ENCODE measurements at places on chromosomes 6 and 20.

DNA sequence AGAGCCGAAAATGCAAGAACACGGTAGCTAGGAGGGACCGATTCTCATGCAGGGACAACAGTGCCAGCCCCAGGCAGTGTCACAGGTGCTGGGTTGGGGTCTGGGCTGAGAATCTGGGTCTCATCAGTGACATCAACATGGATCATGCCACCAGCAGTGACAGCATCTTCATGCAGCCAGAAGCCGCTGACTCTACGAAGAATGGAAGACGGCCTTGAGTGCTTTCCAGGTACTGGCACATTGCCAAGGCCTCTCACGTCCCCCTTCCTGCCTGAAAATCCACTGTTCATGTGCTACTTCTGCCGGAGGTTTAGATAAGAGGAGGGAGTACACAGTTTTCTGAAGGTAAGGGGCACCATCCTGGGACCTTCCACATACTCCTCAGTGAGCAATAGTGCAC is 141.1 kb upstream of the FOXQ1 start:
- DNase-seq, result no peak

GRCh38 chr20:55745840-55746239 is 259.5 kb downstream of the CBLN4 start:
- DNase-seq, result no peak

- DNase-seq, result no peak
These were observed 41.0 kb downstream of the QKI start for GRCh38 chr6:163455552-163455951.

DNA sequence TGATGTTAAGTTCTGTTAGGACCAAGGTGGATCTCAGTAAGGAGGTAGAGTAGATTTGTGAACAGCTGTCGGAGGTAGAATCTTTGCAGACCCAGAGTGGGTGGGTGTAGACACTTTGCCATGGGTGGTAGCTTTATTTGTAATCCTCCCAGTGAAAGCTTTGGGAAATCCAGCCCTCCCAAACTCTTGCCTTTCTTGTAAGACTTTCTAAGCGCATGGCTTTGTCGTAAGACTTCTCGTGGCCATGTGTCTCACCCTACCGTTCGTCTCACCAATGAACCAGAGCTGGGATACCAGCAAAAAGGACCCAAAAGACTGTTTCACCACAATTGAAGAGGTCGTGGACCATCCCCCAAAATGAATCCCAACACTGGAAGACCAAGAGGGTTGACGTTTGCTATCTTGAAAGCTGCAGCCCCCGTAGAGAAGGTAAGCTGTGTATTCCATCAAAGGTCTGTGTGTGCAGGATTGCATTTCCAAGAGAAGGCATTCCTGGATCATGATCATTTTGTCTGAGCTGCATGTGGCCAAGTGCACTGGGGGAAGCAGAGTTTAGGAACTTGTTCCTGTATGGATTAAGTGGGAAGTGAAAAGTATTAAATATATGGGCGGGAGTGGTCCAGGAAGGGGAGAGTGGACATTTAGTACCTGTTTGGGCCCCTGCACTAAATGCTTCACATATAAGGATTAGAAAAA is 5.8 kb upstream of the TMEM14A start:
- DNase-seq, result no peak

GRCh38 chr6:4482461-4482860 is 293.7 kb upstream of the CDYL start:
- DNase-seq, result no peak

DNA sequence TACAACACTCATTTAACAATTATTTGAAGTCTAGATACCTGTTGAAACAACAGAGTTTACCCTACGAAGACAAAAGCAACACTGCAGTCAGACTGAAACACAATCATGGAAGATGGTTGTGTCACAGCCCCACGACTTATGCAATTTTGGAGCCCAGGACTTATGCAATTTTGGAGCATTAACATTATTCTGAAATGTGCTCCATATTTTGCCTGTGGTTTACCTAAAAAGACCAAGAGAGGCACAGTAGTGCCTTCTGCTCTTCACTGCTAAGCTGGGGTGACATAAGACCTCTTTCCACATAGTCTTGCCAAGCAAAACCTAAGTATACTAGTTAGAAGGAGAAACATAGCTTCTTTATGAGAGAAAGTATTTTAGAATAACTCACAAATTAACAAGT is 216.5 kb downstream of the PTPRK start:
- DNase-seq, result no peak

DNA sequence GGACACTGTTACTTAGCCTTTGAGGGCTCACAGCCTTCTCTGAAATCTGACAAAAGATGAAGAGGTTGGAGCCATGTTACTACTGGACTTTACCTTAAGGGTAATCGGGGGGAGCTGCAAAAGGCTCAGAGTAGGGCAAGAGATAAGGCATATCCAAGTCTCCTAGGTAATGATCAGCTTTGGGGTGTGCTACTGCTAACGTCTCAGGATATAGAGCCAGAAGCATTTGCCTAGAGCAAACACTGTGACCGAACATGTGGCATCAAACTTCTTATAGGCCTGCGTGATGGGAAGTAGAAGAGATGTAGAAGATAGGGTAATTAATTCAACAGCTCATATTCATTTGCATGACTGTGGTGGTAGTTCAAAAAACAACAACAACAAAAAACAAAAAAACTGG is 11.1 kb downstream of the UBE2V1 start:
- no peak for DNase-seq

DNA sequence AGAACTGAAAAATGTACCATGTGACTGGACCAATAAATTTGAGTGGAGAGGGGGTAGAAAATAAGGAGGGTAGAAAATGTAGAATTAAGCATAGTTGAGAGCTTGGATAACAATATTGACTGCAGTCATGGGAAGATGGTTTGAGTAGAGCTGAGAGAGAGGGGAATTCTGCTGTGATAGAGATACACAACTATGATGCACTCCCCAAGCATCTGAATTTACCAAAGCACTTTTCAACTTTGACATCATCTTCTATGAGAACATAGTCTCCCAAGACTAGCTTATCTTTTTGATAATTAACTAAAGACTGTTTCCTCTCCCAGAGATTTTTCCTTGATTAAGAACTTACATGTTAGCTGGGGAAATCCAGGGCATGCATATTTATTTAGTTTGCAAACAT is 103.1 kb downstream of the TNFRSF21 start:
- no peak for DNase-seq

DNA sequence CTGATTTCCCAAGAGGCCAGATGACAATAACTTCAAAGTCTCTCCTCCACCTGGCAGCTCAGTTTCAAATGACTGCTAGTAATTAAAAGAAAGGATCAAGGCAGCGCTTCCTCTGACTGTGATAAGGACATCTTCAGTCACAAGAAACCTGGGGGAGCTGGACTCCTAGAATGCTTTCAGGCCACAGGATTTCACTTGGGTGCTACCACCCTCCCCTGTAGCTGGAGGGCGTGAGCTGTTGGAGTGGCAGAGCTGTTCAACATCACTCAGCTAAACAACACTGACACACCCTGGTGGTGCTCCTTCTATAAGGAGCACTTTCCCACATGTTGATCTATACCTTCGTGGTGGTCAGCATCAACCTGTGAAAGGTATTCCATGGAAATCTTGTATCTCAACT is 2.2 kb upstream of the CNR1 start:
- DNase-seq, result no peak

GRCh38 chr20:24676353-24676977 is 207.0 kb downstream of the SYNDIG1 start:
- DNase-seq, result no peak

GRCh38 chr6:1390946-1391799 is 1.8 kb downstream of the FOXF2 start:
- no peak for DNase-seq

GRCh38 chr6:30880698-30881252 is 3.5 kb upstream of the DDR1 start:
- DNase-seq, result no peak

DNA sequence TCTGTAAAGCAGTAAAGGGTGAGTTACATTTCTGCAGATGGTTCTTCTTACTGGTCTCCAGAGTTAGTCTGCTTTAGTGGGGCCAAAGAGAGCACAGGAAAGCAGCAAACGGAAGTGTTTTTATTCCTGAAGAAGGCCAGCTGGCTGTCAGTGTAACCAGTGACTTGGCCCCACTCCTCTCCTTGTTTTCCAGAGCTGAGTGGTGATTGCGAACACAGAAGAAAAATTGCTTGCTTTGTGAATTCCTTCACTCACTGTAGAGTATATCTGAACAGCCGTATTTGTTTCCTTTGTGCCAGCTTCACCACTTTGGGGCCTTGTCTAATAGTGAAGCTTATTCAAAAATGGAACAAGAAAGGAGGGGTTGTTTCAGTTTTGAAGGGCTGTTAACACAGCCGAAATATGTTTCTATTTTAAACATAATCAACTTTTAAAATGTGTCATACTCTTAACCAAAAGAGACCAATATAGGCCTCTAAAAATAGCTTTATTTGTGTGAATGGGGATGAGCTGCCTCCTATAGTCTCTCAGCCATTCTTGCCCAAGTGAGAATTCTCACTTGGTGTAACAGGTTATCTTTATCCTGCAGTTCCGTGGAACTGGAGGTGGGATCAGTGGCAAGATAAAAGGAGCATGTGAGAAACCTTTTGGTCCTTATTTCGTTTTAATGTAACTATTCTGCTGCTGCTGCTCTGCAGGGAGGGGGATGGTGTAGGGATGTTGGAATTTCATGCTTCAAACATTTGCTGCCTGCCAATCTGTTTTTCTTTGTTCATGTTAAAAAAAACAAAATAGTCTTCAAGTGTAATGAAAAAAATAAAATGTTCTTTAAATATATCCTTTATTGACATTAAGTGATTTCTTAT is 37.8 kb downstream of the ZC2HC1B start:
- no peak for DNase-seq

- no peak for DNase-seq
These were observed 215.0 kb upstream of the HSF2 start for GRCh38 chr6:122184401-122184827.

DNA sequence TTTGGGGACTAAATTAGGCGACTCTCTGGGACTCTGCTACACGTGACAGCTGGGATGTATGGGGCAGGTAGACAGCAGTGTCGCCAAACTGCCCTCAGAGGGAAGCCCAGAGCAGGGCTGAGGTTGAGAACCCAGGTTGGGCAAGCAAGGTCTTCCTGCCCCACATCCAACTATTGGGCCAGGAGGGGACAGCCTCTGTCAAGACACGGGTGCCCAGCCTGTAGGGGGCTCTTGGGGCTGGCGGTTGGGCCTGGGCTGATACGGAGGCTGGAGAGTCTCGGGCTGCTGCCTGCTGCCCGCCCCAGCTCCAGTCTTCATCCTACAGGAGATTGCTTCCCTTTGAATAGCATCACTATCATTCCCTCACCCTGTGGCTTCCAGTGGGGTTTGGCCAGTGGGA is 33.3 kb downstream of the CPNE5 start:
- DNase-seq, result no peak

- DNase-seq, result peak; percentile 10
These were observed 169.4 kb downstream of the TAF4 start for GRCh38 chr20:61896058-61896961.

- DNase-seq, result no peak
These were observed 182.6 kb upstream of the JAG1 start for GRCh38 chr20:10856237-10857015.

DNA sequence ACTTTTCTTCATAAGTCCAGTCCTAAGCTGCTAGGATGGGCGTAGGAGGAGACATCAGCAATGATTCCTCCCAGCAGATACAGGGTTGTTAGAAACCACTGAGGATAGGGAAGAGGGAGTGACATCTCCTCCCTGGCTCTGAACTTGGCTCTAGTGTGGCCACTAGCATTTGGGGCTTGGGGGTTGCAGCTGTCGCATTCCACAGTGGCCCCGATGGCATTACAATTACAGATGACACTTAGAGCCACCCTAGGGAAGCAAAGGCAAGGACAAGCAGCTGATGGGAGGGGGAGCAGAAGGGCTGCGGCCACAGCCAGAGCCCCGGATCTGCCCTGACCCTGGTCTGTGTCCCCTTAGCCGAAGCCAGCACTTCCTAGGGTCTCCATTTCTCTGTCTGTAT is 9.5 kb upstream of the CDKN1A start:
- DNase-seq, result no peak

- DNase-seq, result no peak
These were observed 14.8 kb downstream of the PMEPA1 start for GRCh38 chr20:57695012-57695411.

GRCh38 chr6:150115769-150116168 is 27.1 kb upstream of the PPP1R14C start:
- no peak for DNase-seq

DNA sequence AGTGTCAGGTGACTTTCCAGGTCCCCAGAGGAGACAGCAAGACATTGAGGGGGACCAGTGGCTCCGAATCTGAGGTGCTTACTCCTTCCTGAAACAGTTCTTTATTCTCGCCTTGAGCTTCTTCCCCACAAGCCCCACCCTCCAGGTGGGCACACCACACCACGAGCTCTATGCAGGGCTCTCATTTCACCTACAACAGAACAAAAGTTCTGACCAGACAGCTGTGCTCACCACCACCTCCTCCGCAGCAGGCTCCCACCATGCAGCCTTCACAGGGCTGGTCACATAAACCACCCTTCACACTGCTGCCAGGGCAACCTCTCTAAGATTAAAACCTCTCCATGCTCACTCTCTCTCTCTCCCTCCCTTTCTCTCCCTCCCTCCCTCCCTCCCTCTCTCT is 384.5 kb upstream of the ARID1B start:
- DNase-seq, result no peak

DNA sequence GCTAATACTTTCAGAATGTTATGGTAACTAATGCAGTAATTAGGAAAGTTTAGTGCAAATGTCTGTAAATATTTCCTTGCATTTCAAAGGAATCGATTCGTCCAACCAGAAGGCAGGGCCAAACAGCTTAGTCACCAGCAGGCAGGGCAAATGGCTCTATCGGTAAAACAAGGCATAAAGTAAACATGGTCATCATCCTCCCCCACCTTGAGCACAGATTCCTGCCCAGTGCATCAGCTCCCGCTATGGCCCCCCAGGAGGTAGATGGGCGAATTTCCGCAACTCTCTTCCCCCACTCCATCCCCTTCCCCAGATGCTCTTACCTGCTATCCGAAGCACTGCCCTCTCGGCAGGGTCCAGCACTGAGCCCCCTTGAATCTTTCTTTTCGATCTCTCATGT is 103.8 kb upstream of the BEND6 start:
- DNase-seq, result no peak

DNA sequence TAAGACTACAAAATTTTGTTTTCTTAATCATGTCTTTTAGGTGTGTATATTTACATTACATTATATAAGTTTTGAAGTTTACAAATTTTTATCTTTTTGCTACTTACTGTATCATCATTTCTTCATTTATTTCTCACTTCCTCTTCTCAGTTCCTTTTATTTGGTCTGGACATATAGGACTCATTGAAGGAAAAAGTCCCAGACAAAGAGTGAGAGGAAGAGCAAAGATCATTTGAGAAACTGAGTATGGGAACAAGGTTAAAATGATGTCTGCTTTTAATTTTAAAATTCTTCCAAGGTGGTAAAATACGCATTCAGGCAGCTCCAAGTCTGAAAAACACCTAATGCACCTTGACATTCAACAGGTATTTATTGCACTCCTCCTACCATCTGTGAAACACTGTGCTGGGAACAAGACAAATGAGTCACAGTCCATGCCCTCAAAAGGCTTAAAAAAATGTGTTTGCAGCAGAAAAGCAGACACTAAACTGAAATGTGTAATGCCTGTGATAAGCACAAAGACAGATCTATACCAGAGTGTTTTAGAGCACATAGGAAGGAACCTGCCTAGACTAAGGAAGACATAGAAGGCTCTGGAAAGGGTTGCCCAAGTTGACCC is 63.2 kb downstream of the PKIB start:
- DNase-seq, result no peak
